Coronary artery (tissue), 2 donors: ENCODE measurements at places on chromosomes 4 and X.

DNA sequence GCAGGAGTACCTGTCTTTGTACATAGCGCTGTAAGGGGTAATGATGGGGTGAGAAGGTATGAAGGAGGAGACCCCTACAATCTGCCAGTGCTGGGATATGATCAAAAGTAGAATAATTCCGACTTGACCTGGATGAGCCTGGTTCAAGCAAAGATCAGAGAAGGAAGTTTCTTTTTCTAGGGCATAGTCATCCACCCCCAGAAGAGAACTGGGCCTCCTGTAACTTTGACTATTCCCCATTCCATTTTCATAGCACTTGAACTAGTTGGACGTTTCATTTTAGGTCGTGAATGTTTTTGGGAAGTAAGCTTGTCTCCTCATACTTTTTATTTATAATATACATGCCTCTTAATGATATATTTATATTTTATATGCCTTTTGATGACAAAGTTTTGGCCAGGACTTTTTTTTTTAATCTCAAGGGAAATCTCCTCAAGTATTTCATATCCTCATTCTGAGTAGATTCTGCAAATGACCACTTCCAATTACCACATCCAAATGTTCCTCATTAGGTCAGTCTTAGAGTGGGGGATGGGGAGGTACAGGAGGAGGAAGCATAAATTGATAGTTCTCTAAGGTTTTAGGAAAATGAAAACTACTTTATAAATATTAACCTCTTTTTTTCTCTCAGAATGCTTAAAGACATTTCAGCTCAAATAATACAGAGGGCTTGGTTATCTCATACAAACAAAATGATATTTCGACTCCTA lies 3.5 kb downstream of the CXorf58 start:
- DNase-seq: no peak

GRCh38 chr4:153159016-153159415 lies 45.2 kb upstream of the TRIM2 start:
- DNase-seq: no peak

DNA sequence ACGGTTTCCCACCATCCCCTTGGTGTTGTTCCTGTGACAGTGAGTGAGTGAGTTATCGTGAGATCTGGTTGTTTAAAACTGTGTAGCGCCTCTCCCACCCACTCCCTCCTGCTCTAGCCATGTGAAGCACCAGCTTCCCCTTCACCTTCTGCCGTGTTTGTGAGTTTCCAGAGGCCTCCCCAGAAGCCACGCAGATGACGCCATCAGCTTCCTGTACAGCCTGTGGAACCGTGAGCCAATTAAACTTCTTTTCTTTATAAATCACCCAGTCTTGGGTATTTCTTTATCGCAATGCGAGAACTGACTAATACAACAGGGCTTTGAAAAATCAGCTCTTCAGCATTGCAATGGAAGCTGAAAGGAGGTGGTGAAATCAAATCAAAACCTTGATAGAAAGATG lies 50.0 kb downstream of the FGFBP1 start:
- DNase-seq: no peak

GRCh38 chr4:163598028-163598427 lies 103.5 kb downstream of the TMA16 start:
- no peak for DNase-seq

DNA sequence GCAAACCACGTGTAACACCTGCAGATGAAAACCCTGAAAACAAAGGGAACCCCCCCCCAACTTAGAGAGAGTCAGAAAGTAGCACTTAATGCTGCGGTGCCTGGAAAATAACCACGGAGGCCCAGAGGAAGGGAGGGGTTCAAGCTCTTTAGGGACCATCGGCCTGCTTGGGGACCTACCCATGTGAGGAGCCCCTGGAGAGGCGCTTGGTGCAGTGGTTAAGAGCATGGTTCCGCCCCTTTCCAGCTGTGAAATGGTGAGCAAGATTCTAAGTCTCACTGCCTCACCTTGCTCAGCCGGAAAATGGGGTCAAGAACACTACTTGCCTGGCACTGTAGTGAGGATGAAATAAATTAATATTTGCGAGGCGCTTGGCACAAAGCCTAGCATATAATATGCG lies 13.8 kb downstream of the SLC25A5 start:
- no peak for DNase-seq

DNA sequence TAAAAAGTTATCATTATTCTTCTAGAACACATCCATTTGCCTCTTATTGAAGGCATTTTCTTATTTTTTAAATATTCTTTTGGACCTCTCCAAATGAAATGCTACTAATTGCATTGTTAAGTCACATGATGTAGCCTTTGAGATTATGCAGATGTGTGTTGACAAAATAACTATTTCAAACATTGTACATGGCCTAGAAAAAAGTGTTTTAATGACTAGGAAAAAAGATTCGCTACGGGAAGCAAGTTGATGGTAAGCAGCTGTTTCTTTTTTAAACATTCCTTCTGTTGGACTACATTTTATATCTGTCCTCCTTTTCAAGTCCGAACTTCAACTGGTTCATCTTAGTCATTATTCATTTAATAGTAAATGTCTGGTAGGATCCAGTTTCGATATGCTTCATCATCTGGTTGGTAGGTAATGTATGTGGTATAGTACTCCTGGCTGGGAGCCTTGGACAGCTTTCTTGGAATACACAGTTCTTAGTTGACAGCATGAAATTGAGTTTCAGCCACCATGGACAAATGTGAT lies 34.3 kb upstream of the GUCY1A1 start:
- no peak for DNase-seq

- no peak for DNase-seq
These were observed 84.3 kb upstream of the MAB21L2 start for GRCh38 chr4:150497612-150498011.
